ENCODE measurements at places on chromosomes 11 and 22.

DNA sequence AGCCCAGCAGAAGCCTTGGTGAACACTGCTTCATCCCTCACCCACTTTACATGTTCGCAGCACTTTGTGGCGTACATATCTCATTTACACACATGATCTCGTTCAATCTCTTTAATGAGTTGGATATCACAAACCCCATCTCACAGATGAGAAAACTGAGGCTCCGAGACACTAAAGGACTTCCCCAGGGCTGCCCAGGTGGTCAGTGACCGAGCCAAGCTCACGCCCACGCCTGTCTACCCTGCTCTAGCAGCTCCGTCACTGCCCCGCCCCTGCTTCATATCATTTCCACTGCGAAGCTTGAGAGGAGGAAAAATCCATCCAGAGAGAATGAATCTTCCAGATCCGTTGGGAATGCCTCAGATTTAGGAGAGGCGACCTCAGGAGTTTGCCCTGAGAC is 11.8 kb upstream of the DSCAML1 start:
- no peak for DNase-seq

DNA sequence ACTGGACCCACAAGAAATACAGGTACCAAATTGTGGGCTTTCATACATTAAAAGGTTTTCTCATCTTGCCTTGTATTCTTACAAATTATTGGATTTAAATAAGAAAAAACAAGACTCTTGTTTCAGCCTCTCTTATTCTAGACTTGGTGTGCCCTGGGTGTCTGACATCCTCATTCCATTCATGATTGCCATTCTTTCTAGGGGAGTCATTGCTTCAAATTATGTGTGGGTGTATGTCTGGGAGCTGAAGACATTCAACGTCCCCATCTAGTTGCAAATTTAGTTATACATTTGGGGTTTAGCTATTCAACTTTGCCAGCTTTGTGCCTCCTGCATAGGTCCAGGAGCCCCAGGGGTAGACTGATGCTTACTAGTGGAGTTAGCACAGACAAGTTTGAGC is 18.1 kb downstream of the MAML2 start:
- DNase-seq = no peak

GRCh38 chr11:130246738-130247137 is 68.0 kb downstream of the ZBTB44 start:
- no peak for DNase-seq

- DNase-seq = no peak
These were observed 14.5 kb downstream of the MAP6 start for GRCh38 chr11:75654314-75654713.

GRCh38 chr11:2166091-2166851 is 5.3 kb upstream of the INS start:
- DNase-seq = no peak

DNA sequence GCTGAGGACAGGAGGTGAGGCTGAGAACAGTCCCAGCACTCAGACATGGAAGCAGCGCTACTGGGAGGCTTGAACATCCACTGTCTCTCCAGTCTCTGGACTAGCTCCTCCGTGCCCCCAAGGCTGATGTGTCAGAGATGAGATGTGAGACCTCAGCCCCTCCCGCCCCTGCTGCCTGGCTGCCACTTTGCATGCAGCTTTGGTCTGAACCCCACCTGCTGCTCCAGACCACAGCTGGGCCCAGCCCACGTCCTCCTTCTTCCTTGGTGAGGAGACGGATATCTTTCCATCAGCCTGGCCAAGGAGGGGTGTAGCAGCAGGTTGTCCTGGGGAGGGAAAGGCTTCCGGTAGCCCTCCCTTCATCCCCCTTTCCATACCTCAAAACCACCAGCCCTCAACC is 148.0 kb upstream of the B3GAT1 start:
- DNase-seq = no peak

GRCh38 chr11:65912845-65913244 is 6.0 kb downstream of the C11orf68 start:
- DNase-seq = no peak

GRCh38 chr11:119509969-119510401 is 87.0 kb upstream of the THY1 start:
- no peak for DNase-seq

DNA sequence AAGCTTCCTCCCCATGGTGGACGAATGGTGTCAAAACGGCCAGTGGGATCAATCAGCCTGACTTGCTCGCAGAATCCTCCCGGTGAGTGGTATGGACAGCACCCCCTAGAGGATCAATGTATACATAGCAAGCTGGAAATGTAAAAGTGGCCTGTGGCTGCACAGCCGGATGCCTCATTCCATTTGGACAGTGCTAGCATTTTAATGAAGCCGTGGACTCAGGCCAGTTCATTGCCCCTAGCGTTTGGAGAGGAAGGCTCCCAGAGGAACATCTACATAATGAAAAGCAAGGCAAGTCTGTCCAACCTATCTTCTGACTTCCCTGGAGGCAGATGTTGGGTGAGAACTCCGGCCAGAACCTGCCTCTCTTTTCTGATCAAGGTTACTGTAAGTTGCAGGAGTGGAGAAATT is 942.3 kb downstream of the NTM start:
- DNase-seq = no peak

- no peak for DNase-seq
These were observed 60.3 kb upstream of the PRODH start for GRCh38 chr22:18996376-18996900.

DNA sequence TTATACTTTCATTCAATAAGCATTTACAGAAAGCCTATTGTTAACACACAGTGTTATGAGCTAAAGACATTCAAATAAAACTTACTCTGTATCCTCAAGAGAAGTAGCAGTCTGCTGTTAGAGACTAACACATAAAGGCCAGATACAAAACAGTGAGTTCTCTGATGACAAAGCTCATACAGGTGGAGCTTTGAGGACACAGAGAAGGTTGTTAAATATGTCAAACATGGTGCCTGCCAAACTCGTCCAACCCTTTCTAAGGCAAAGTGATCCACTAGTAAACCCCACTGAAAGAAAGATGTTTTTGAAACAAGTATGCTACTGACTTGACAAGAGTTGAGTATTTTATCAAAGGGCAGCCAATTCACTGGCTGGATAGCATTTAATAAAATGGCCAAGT is 70.1 kb downstream of the C2CD3 start:
- no peak for DNase-seq

DNA sequence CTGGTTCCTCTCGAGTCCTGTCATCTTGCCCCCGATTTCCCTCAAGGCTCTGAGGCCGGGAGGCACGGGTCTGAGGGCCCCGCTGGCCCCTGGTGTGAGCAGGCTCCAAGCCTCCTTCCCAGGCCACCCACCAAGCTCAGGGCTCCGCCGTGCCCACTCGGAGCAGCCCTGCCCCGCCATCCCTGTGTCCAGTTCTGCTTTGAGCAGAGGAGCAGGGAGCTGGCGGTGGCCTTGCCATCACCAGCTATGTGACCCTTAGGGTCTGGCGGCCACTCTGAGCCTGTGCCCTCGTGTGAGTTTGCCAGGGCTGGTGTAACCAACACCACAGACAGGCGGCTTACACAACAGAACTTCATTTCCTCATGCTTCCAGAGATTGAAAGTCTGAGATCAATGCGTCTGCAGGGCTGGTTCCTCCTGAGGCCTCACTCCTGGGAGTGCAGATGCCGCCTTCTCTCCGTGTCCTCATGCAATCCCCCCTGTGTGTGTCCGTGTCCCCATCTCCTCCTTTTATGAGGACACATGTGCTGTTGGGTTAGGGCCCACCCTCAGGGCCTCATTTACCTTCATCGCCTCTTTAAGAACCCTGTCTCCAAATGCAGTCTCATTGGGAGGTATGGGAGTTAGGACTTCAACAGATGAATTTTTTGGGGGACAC is 36.5 kb upstream of the CELSR1 start:
- no peak for DNase-seq

DNA sequence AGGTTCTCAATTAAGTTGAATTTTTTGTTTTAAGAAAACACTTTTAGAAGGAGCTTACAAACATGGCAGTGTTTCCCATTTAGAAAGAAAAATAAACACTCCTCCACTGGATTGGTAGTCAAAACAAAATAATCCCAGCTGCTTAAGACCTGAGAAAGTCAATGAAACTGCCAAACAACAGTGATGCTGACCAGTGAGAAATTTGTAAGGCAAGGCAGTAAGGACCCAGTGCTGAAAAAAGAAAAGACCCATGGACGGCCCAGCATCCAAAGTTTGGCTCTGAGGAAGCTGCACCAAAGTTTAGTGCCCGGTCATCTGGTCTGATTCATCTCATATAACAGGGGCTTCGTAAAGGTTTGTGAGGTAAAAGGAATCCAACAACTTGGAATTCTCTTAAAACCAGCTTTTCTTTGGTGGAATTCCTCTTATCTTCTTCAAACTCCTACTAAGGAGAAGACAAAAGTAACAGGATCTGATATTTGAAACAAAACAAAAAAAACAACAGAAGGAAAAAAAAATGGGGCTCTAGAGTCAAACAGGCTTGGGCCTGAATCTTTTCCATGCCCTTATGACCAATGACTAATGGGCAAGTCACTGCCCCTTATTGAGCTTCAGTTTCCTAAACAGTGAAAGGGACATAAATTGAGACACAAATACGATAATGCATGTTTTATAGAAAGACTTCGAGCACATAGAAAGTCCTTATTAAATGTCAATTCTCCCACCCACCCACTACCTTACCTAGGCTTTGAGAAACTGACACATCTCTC is 383.0 kb upstream of the NARS2 start:
- DNase-seq = no peak

GRCh38 chr11:59966201-59966600 is 2.4 kb downstream of the OOSP4A start:
- DNase-seq = no peak

DNA sequence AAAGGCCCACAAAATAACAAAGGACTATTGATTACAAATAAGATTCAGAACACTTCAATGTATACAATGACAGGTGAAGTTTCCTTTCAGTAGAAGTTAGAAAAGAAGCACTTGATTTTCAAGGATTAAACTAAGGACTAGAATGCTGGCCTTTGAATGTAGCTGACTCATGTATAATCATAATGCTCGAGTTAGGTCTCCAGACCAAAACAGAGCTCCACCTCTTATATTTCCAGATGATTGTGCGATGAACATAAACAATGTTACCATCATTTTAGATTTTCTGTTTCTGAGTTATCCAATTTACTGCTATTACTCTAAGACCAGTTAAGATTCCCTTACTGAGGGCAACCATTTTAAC is 40.4 kb upstream of the RAPSN start:
- no peak for DNase-seq

- DNase-seq = no peak
These were observed 269.9 kb upstream of the SORL1-AS1 start for GRCh38 chr11:121722431-121723245.

GRCh38 chr22:48241658-48242057 is 1479.2 kb downstream of the TBC1D22A start:
- DNase-seq = no peak

GRCh38 chr22:45743687-45744086 is 72.1 kb downstream of the ATXN10 start:
- no peak for DNase-seq

GRCh38 chr11:85718126-85718943 is 32.3 kb upstream of the CCDC89 start:
- DNase-seq = peak; percentile 11

DNA sequence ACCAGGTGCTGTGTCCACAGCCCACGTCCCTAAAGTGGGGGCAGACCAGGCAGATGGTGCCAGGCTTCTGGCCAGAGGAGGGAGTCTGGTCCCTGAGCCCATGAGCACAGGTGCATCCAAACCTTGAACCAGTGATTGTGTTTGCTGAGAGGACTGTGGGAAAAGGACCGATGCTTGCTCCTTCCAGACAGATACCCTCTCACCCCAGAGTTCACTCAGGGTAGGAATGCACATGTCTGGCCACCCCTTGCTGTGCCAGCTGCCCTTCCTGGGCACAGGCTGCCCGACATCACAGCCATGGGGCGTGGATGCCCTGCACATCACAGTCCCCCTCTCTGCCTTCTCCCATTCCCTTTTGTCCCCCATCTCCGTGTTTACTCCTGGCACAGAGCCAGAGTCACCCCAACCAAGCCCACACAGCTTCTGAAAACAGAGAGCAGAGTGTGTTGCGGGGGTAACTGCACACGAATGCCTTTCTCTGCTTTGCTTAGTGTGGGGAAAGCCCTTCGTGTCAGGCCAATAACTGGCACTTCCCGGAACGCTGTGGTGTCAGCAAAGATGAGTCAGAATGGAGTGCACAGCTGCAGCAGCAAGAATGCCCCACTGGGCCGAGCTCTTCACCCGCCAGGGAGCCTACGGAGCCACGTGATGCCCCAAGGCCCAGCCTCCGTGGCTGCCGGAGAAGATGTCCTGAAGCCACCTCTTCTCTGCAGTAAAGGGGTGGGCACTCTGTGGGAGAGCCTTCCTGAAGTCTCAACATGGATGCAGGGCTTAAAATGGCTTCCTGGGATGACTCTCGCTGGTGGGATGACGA is 7.6 kb downstream of the CARS1 start:
- no peak for DNase-seq

DNA sequence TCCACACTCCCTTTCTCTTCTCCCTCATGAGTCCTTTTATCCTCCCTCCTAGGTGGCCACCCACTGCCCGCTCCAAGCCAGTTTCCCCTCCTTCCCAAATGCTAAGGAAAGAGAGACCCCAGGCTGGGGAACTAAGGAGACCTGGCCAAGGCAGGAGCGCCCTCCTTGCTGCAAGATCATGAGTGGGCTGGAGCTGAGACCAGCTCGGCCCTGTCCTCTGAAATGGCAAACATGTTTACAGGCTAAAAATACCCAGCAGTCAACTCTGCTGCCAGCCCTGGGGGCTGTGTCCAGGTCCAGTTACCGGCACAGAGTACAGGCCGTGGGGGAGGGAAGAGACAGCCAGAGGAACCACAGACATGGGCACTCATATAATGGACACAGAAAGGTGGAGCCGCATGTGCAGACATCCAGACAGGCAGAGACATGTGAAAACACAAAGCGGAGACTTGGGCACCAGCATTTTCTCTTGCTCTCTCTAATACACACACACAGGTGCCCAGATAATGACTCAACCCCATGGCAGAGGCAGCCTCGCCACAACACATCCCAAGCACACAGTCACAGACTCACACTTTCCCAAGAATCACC is 1.2 kb upstream of the AHNAK start:
- DNase-seq = no peak

GRCh38 chr11:134275534-134276395 is at the start of gene GLB1L3:
Gene GLB1L3 (plus strand): TSS chr11:134276379. CDS start chr11:134276741, 362 bp downstream.
- no peak for DNase-seq

DNA sequence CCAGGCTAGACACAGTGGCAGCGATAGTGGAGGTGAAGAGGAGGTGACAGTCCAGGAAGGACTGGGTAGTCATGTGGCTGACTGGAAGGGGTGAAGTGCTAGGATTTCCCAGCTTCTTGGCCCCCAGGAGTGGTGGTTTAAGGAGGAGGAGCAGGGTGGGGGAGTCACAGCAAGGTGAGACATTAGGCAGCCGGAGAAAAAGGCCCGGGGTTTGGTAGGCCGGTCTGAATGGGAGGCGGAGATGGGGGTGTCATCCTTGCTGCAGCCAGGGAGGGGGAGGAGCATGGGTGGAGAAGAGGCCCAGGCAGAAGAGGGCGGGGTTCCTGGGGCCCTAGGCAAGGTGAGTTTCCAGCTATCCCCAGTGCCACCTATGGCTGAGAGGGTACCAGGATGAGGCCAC is 6.1 kb downstream of the SIPA1 start:
- no peak for DNase-seq

GRCh38 chr11:85021058-85021457 is 606.1 kb downstream of the DLG2 start:
- DNase-seq = no peak

GRCh38 chr11:69773626-69774353 is 1.4 kb downstream of the FGF4 start:
- DNase-seq = no peak
